T-helper 1 cell (primary cell): ENCODE measurements at places on chromosomes 7 and 10.
A peak's percentile ranks its signal among the peaks of the same experiment; 100 is the strongest.

DNA sequence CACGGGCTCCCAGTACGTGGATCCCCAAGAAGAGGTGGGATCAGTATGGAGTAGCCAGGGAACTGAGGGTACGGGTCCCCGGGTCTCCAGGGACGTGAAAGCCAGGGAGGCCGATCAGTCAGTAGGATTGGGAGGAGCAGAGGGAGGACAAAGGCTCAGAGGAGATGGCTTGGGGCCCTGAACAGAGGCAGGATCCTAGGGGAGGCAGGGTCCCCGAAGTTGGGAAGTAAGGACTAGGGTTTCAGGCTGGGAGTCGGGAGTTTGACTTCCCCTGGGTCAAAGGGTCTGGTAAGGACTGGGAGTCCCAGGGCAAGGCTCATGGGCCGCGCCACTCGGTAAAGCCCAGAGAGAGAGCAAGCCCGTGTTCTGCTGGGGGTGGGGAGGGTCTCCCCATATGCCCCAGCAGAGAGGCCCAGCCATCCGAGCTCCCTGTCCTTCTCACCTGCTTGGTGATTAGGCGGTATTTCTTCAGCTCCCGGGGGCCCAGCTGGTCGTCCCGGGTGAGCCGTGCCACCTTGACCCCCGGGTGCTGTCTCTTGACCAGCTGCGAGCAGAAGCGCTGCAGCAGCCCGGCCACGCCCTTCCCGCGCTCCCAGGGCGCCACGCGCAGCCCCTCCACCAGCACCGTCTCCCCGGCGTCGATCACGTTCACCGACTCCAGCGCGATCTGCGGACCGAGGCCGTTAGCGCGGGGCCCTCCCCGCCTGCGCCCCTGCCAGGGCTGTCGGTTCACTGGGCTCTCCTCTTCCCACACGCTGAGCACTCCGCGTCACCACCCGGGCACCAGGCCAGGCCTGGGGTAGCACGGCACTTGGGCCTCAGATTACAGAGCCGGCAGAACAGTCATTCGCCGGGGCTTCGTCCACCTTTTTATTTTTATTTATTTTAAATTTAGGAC lies 7.0 kb downstream of the NAT16 start:
- no peak for DNase-seq

GRCh38 chr7:142120524-142120923 lies 9.0 kb downstream of the MGAM2 start:
- no peak for DNase-seq

DNA sequence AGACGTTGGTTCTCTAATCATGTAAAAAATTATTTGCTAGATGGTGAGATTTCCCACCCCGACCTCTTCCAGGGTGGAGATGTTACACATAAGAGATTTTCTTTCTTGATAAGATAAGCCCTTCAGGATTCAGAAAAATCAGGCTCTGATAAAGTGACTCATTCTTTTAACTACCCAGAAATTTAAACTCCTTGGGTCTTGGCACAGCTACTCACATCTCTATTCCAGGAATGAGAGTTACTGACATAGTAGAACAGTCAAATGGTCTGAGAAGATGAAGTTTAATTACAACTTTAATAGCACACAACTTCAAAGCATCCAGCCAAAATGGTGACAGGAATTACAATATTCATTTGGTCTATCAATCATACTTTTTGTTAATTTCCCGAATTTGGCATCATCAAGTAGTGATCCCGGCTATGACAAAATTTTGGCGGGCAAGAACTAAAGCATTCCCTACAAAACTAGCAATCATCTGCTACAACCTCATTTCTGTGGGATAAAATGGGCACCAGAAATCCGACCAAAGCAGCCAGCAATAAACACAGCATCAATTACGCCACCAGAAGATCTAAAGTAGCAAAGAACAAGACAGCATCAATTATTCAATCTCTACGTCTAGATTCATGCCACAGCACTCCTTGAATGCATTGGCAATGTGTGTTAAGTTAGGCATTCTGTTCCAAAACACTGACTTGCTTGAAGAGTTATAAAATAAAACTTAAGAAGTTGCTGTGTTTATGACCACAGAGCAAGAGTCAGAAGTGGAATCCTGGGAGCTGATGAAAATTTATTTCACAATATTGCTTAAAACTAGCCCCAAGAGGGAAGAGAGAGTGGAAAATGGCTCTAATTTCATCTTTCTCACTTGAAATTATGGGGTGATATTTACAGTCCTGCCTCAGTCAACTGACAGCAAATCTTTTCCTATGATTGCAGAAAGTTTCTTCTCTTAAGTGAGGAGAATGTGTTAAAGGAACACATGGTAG lies 565.7 kb upstream of the ANKRD30A start:
- DNase-seq = no peak

DNA sequence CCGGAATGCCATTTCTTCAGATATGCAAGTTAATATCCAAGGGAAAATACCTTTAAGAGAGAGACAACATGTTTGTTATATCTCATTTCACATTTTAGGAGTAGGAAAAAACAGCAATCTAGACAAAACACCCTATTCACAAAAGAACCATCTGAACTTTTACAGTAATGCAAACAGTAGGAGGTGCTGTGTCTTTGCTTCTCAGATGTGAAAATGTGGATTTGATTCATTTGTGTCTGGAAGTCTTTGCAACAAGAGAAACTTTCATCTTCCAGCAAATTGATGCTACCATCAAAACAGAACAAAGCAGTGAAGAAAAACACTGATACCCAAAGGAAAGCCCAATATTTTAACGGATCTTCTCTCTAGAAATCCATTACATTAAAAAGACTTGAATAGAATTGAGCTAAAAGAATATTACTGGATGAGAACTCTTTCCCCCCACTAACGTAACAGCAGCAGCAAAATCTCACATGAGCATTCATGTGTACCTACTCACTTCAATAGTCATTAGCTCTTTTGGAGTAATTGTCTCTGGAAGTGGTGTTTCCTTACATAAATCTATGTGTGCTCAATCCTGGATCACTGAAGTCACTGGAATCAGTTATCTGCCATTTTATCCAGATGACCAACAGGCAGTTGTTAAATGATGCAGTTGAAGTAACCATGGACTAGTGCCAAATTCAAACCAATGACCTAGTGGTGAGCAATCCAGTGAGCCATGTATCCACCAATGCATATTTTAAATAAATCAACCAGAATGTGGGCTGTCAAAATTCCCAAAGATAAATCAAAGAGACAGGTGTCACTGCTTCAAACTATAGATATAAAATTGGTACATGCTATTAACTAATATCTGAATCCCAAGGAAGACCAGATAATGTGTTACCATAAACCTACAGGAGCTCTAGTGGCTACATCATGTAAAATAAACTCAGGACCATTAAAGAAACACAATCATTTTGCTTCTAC lies 1.8 kb downstream of the SEMA3C start:
- DNase-seq = no peak

DNA sequence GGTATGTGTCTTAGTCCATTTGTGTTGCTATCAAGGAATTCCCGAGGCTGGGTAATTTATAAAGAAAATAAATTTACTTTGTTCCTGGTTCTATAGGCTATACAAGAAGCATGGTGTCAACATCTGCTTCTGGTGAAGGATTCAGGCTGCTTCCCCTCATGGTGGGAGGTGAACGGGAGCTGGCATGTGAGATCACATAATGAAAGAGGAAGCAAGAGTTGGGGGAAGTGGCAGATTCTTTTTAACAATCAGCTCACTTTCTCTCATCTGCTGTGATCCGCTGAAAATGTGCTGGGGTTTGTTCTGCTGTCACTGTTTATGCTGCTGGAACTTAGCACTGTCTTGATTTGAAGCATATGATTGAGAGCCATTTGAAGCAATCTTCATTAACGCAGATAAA lies 730.0 kb upstream of the SORCS1 start:
- no peak for DNase-seq

DNA sequence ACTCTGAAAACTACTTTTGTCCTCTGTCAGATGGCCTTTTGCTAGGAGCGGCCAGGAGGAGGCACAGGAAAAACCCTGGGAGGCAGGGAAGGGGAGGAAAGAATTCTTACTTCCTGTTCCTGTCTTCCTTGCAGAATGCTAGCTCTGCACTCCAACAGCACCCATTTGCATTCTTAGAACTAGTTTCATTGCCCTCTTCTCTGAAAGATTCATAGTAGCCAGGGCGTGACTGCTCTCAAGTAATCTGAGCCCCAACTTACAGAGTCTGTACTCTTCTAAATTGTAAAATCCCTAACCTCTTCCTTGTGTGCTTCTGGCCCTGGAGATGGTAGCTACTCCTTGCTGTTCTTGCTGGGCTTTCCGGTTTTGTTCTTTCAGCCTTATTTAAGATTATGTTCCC lies 75.3 kb upstream of the STEAP1 start:
- DNase-seq = no peak

GRCh38 chr10:129963641-129964501 lies at the start of gene EBF3:
Gene EBF3 (minus strand): TSS chr10:129964274. CDS start chr10:129963768, 506 bp downstream.
- peak; percentile 19 for DNase-seq

DNA sequence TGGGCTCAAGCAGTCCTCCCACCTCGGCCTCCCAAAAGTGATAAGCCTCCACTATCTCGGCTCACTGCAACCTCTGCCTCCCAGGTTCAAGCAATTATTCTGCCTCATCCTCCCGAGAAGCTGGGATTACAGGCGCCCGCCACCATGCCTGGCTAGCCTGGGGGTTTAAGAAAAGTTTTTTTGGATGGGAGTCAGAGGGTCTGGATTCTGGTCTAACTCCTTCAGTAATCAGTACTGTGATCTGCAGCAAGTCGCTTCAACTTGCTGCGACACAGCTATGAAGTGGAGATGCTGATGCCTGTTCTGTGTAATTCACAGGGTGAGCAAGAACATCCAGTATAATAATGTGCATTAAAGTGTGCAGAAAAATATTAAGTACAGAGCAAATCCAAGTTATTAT lies 88.4 kb upstream of the AGBL3 start:
- no peak for DNase-seq

- DNase-seq = no peak
These were observed 38.7 kb downstream of the LRRC20 start for GRCh38 chr10:70343712-70344111.

- DNase-seq = no peak
These were observed 77.1 kb upstream of the DUSP5 start for GRCh38 chr10:110420401-110421193.

DNA sequence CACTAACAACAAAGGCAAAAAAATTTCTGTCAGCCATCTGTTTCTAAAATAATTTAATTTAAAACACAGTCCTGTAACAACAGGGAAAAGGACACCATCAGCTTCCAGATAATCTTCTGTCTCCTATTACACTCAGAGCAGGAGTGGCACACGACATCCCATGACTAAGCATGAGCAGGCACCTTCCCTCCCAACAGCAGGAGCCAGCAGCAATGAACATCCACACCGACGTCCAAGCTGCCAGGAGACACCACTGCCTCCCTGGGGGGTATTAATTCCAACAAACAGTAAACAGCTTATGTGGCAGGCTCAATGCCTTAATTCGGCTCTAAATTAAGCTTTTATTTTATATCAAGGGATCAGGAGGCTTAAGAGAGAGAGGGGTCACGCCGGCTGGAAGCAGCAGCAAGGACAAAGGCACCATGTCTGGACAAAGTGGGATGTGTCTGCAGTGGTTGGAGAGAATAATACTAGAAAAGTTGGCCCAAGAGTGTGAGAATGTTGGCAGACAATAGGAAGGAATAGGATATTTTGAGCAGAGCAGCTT lies 45.7 kb downstream of the KIAA1549 start:
- DNase-seq = no peak

DNA sequence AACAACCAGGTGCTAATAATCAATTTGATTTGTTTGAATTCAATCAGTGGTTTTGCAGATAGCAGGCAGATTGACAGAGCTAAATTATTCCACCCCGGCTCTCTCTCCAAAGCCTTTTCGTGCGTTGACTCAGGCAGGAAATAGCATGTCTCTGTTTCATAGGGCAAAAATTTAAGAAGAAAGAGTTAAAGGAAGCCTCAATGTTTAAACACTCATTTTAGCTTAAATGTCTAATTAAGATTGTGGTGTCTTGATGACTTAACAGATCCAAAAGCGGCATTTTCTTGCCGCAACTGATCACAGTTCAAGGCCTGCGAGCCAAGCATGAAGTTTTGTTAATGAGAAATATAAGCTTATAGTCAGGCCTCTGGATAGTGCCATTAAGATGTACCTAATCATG lies 1051.1 kb upstream of the AUTS2 start:
- DNase-seq = no peak

- no peak for DNase-seq
These were observed 1150.0 kb upstream of the POT1 start for GRCh38 chr7:126079581-126079980.

- DNase-seq = no peak
These were observed 553.0 kb downstream of the KCNMA1 start for GRCh38 chr10:77084431-77085144.

DNA sequence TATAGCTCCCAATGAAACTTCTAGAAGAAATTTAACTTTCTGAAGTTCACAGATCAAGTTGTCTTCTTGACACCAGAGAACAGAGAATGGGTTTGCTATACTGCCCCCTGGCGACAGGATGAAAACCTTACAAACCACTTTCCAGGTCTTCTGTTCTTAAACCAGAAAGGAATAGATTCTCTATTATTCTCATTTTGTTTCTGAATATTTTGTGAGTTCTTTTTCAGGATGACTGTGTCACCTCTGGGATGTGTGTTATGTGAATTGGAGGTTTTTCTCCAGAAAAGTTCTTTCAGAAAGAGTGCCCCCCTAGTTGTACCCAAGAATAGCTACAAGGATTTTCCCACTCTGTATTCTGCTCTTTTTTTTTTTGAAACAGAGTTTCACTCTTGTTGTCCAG lies 6.3 kb downstream of the IFT22 start:
- peak; percentile 13 for DNase-seq

DNA sequence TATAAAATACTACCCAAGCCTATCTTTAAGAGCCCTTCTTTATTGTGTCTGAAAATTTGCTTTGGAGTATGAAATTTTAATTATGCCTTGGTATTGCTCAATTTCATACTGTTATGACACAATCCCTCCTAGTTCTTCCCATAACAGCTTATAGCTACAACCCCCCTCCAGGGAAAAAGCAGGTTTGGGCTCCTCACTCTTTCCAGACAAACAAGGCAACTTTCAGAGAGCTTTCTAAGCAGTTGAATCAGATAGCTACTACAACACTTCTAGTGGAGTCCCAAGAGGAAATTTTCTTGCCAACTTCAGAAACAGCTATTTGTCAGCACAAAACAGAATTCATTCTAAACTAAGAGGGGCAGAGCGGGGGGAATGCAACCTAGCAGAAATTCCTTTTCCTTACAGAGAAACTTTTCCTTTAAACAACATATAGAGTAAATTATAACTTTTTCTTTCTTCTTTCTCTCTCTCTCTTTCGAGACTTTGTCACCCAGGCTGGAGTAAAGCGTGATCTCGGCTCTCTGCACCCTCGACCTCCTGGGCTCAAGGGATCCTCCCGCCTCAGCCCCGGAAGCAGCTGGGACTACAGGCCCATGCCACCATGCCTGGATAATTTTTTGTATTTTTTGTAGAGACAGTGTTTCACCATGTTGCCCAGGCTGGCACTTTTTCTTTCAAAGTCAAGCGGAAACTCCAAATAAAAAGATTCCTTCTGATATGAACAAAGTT lies 26.0 kb upstream of the JMJD1C start:
- no peak for DNase-seq

- no peak for DNase-seq
These were observed 65.2 kb upstream of the SYPL1 start for GRCh38 chr7:106177300-106177690.
